Iris pigment epithelial cell (primary cell): ENCODE measurements at places on chromosomes 6 and 20.

GRCh38 chr6:69813508-69813907 is 16.7 kb upstream of the LMBRD1 start:
- no peak for DNase-seq

GRCh38 chr6:130585587-130585986 is 219.8 kb downstream of the TMEM200A start:
- no peak for DNase-seq

GRCh38 chr20:5181958-5182357 is 55.1 kb downstream of the CDS2 start:
- DNase-seq, result peak; percentile 77

DNA sequence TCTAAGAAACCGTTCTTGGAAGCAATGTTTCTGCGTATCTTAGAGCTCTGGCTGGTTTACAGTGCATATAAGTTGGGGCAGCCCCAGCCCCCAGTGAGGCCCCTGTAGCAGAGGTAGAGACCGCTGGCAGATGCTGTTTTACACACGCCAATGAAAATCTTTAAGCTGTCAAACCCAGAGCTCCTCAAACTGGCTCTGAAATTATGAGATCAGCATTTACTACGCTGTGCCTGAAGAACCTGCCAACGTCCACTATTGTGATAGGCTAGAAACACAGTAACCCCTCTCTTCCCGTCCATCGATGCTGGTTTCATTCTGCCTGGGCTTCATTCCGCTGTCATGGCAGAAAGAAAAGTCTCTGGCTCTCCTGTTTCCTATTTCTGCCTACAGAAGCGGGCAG is 160.6 kb downstream of the SMOC2 start:
- no peak for DNase-seq

- peak; percentile 76 for DNase-seq
Measured at GRCh38 chr6:17311595-17312311, 30.6 kb downstream of the RBM24 start.

- DNase-seq, result peak; percentile 71
Measured at GRCh38 chr20:25865715-25866656, 169.3 kb upstream of the ZNF337 start.

DNA sequence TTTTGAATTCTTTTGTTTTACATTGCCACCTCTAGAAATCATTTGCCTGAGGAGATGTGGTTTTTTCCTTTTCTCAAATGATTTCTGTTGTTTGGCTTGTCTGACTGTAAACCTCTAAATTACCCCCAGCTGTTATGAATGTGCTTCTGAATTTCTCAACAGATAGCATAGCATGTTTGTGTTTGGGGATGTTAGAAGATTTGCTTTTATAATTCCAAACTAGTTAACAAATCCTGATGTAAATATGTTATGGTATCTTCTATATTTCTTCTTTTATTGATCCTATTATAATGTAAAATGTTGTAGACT is 31.6 kb upstream of the EZR start:
- DNase-seq, result peak; percentile 53

DNA sequence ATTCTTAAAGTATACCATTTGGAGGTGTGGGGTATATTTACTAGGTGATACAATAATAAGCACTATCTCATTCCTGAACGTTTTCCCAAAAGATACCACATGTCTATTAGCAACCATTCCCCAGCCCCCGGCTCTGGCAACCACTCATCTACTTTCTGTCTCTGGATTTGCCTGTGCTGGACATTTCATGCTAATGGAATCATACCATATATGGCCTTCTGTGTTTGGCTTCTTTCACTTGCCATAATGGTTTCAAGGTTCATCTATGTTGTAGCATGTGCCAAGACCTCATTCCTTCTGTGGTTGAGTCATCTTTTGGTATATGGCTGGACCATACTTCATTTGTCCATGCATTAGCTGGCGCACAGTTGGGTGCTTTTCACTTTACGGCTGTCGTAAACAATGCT is 39.7 kb downstream of the BCAS4 start:
- peak; percentile 91 for DNase-seq

DNA sequence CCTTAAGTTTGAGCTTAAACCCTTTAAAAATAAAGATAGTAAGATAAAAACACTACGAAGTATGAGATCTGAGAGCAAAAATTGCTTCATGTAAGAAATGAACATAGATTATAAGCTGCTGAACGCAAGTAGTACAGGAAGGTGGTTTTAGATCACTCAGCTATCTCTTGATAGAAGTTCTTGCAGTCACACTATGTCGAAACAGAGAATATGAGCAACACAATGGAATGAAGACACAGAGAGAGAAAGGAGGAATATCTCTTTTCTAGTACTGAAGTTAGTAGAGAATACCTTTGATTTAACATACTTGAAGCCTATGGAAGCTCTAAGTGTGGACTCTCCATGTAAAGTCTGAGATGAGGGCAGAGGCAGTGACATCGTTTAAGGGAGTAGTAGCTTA is 162.7 kb downstream of the CDK19 start:
- peak; percentile 48 for DNase-seq
